ENCODE measurements at places on chromosomes 3 and 15.

- no peak for DNase-seq
These were observed 204.9 kb upstream of the LINGO1 start for GRCh38 chr15:77837649-77838025.

DNA sequence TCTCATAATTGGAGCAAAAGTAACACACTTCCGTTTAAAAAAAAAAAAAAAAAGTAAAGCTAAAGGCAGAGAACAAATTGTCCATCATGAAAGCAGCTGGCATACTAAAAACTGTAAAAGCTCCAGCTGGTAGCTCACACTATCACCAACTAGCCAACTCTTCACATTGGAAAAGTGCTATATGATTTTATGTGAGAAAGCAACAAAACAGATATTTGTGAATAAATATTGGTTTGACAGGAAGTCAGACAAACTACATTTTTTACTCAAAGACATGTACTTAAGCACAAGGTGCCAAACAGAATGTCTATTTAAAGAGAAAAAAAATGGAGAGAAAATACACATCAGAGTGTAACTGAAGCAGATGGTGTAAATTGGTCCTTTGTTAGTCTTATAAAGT is 231.2 kb upstream of the CADM2 start:
- no peak for DNase-seq

GRCh38 chr15:46526726-46527110 is 891.9 kb downstream of the SQOR start:
- no peak for DNase-seq

- DNase-seq = no peak
These were observed 350.6 kb downstream of the NLGN1 start for GRCh38 chr3:173748105-173748504.

DNA sequence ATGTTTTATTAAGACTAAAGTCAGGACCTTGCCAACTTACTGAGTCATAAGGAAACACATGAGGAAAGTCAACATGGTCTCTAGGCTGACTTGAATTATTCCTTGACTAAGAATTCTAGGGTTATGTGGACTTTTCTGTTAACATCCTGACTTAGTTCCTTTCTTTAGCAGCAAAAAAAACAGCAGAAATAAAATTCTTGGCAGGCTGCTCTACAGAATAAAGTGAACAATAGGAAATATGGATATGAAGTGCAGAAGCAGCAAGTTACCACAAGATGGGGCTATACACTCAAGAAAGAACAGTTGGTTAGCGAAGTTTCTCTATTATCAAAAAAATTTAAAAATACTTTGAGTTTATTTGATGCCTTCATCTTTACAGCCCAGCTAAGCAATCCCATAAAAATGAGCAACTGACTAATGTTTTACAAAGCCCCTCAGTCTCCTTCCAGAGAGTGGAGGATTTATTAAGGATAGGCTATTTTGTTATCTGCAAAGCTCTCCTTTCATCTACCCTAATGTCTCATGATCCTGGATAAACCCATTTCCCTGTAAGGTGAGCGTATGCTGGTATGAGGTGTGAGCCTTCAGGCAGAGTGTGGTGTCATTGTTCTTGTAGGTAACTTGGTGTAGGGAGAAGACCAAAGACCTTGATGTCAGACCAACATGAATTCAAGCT is 23.1 kb upstream of the MCCC1 start:
- no peak for DNase-seq

DNA sequence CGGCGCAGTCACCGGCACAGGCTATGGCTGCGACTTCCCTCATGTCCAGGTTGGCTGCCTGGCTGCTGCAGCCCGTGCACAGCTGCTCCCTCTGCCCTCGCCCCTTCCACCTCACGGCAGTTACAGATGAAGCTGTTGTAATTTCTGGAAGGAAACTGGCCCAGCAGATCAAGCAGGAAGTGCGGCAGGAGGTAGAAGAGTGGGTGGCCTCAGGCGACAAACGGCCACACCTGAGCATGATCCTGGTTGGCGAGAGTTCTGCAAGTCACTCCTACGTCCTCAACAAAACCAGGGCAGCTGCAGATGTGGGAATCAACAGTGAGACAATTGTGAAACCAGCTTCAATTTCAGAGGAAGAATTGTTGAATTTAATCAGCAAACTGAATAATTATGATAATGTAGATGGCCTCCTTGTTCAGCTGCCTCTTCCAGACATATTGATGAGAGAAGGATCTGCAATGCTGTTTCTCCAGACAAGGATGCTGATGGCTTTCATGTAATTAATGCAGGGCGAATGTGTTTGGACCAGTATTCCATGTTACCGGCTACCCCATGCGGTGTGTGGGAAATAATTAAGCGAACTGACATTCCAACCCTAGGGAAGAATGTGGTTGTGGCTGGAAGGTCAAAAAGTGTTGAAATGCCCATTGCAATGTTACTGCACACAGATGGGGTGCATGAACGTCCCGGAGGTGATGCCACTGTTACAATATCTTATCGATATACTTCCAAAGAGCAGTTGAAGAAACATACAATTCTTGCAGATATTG is 13.2 kb upstream of the GNB4 start:
- DNase-seq = no peak

- no peak for DNase-seq
These were observed 211.8 kb downstream of the CHST2 start for GRCh38 chr3:143331350-143331749.

GRCh38 chr15:66591322-66591862 is 25.6 kb upstream of the LCTL start:
- no peak for DNase-seq

- no peak for DNase-seq
These were observed 15.8 kb upstream of the SEC11A start for GRCh38 chr15:84731774-84732173.

- no peak for DNase-seq
These were observed 28.7 kb upstream of the DAZL start for GRCh38 chr3:16633948-16634347.

DNA sequence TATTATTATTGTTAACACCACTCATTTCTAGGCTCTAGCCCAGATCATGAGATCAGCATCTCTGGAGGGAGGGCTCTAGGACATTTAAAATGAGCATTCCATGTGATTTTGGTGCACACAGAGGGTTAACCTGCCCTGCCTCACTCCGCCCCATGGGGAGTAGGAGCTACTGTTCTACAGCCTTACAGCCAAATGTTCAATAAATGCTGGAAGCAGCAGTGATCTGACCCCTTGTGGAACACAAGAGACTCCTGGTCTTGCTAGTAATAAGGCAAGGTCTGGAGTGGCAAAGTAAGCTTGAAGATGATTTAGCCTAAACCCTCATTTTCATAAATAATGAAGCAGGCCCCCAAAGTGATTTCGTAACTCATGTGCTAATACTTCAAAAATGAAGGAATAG is 166.4 kb upstream of the EOMES start:
- no peak for DNase-seq

- peak; percentile 90 for DNase-seq
These were observed at the start of gene LEKR1 for GRCh38 chr3:156826144-156826895. TSS of gene LEKR1 (plus strand) at chr3:156826353. CDS start at chr3:156829330, 2,977 bp downstream.

DNA sequence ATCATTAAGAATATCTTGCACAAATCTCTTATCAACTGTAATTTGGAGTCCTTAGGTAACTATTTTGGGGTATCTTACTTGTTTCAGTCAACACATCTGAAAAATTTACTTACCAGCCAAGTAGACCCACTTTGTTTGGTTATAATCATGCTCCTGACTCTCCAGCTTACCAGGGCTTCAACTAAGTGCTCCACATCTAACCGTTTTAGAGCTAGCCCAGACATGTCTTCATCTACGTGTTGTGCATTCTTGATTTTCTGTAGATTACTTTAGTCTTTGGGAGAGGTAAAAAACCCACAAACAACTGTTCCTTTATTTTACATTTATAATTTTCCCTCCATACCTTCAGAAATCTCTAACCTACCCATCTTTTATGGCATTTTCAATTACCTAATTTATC is 17.2 kb downstream of the EAF2 start:
- DNase-seq = no peak

- peak; percentile 74 for DNase-seq
These were observed 21.4 kb downstream of the TBC1D2B start for GRCh38 chr15:78055919-78056713.

DNA sequence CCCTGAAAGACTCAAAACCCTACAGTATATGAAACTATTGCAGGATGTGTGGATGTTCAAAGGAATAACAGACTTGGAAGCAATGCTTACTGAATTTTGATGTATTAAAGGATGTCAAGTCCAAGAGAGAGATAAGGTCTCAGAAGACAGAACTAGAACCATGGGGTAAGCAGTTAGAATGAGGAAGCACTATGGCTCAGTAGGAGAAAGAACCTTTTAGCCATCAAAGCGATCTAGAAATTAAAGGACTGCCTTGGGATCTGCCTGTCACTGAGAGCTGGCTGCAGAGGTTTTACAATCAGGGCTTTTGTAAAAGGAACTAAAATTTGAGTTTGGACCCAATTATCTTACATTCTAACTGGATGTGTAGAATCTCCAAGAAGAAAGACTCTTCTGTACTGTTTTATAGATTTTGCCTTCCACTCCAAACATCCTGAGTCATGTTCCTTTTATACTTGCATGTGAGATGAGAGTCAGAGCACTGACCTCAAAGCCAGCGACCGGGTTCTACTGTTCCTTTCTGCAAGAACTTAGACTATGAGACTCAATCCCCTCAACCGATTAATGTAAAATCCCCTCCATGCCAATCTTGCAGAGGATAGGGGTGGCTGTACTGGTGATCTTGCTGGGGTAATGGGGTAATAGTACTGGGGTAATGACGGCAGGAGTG is 412.3 kb upstream of the TPRG1 start:
- no peak for DNase-seq

GRCh38 chr3:49017971-49018706 is at the start of gene DALRD3:
TSS of gene DALRD3 (minus strand) at chr3:49018580. CDS start at chr3:49018564, 16 bp downstream.
- DNase-seq = no peak

DNA sequence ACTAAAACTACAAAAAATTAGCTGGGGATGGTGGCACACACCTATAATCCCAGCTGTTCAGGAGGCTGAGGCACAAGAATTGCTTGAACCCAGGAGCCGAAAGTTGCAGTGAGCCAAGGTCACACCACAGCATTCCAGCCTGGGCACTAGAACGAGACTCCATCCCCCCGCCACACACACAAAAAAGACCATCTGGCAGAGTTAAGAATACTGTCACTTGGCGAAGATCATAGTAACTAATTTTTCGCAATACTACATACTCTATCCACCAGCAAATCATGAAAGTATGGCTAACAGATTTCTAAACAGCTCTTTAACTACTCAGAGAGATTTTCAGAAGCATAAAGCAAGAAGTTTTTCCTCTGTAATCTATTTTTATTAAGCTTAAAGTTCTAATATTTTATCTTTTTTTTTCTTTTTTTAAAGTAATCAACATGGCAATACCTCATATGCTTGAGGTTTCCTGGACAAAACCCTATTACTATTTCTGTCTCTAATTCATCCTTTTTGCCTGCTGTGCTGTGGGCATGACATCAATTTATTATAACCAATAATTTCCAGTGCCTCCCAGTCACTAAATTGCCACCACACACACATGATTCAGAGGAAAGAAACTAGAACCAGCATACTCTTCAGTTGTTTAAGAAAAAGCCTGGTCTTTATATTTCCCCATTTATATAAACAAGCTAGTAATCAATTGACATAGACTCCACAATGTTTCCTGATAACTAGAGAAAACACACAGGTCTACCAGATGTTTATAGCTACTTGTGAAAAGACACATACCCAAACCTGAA is 46.9 kb downstream of the CHSY1 start:
- no peak for DNase-seq
